ENCODE measurements at places on chromosomes 12 and 14.
A peak's percentile ranks its signal among the peaks of the same experiment; 100 is the strongest.

GRCh38 chr14:50319293-50319692 is 7.2 kb downstream of the DMAC2L start:
- peak; percentile 46 for DNase-seq

- DNase-seq = peak; percentile 79
Observed at GRCh38 chr14:45199230-45199629, 53.8 kb downstream of the MIS18BP1 start.

DNA sequence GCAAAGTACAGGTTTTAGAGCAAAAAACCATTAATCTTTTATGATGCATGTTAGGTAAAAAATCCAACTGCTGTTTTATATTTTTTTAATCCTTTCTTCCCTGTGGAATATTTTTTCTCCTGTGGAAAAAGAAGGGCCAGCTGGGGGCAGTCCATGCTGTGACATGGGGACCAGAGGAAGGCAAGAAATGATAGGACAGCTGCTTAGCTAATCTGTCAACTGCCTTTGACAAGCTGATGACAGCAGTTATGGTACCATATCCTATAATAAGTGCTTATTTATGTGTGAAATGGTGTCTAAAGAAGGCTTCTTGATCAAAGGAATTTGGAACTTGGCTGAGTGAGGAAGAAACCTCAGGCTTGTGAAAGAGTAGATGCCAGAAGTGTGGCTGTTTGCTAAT is 452.4 kb upstream of the NOVA1 start:
- no peak for DNase-seq

GRCh38 chr12:71503579-71504391 is 64.2 kb downstream of the LGR5 start:
- DNase-seq = no peak

GRCh38 chr12:97075934-97076630 is 169.0 kb downstream of the NEDD1 start:
- DNase-seq = no peak

- DNase-seq = peak; percentile 11
Observed at GRCh38 chr12:118544569-118544968, 168.2 kb downstream of the SUDS3 start.

GRCh38 chr14:59565087-59565486 is 11.5 kb downstream of the CCDC175 start:
- peak; percentile 11 for DNase-seq

DNA sequence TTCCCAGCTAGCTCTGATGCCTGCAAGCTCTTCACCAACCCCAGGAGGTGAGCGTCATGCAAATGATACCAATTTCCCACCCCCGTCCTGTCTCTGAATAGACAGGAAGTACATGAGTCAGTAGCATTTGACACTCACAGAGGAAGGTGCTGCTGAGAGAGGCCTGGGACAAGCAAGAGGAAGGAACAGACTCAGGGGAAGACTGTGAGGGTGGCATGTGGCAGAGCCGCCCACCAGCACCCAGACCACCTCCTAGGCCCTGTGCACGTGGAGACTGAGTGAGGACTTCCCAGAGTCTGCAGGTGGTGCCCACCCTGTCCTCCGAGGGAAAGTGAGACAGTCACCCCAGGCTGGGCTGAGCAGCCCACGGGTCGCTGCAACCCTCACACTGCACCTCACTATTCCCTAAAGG is 199.5 kb upstream of the SFSWAP start:
- DNase-seq = no peak

DNA sequence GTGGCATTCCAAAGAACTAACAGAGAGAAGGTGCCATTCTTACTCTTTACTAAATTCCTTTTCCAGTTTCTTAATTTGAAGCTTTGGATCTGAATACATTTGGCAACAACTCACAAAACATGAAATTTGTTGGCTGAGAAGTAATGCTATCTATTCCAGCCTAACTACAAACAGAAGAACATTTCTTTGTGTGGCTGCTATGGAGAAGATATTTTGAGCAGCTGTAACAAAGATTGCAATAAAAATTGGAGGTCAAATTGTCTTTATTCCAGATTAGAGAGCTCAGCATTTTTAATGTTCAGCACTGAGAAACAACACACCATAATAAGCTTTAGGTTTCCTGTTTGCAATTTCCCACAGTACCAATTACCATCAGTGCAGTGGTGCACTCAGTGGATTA is 835.8 kb upstream of the FLRT2 start:
- no peak for DNase-seq

- no peak for DNase-seq
Observed at GRCh38 chr12:99521664-99522063, 125.9 kb upstream of the GARIN6 start.

- no peak for DNase-seq
Observed at GRCh38 chr12:84874825-84875139, 37.8 kb downstream of the SLC6A15 start.

DNA sequence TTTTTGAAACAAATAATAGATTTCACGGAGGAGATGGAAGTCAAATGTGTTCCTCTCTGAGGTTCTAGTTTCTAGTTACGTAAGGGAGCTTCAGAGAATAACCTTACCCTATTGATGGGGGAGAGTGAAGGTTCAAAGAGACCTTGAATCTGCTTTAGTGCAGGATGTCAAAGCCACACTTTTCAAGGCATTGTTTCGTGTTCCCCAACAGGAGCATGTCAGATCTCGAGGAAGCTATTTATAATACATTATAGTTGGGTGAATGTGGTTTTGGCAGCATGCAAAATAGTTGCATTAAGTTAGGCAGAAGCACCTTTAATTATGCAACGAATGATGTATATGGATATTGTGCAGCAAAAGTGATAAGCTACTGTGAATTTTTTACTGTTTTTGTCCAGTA is 614.9 kb downstream of the SLC16A7 start:
- no peak for DNase-seq

- DNase-seq = no peak
Observed at GRCh38 chr12:107258780-107259179, 165.4 kb upstream of the CRY1 start.

DNA sequence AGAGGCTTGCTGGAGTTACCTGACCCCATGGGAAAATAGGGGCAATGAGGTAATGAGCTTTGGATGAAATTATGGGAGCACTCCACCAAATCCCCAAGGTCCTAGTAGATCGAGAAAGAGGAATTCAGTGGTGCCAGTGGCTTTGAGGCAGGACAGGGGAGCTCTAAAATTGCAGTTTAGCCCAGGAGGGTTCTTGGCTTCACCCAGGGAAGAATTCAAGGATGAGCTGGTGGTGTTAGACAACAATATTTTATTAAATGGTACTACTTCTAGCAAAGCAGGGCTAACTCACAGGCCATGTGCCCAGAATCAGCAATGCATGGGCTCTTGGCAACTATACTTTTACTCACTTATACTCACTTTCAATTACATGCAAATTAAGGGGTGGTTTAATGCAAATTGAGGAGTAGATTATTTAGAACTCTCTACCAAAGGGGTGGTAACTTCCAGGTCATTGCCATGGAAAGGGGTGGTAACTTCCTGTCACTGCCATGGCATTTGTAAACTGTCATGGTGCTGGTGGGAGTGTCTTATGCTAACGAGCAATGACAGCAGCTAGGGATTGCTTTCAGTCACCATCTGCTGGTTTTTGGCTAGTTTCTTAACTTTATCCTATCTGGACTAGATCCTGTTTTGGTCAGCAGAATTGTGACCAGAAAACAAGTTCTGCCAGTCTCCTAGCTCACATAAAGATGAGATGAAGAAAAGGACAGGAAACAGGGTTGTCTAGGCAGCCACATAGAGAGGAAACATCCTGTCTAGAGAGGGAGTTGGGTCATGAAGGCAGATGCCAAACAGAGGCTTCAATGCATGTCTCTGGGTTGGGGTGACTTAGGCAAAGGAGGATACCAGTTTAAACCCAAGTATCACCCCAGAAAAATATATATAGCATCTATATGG is 64.7 kb downstream of the ZNF641 start:
- no peak for DNase-seq

DNA sequence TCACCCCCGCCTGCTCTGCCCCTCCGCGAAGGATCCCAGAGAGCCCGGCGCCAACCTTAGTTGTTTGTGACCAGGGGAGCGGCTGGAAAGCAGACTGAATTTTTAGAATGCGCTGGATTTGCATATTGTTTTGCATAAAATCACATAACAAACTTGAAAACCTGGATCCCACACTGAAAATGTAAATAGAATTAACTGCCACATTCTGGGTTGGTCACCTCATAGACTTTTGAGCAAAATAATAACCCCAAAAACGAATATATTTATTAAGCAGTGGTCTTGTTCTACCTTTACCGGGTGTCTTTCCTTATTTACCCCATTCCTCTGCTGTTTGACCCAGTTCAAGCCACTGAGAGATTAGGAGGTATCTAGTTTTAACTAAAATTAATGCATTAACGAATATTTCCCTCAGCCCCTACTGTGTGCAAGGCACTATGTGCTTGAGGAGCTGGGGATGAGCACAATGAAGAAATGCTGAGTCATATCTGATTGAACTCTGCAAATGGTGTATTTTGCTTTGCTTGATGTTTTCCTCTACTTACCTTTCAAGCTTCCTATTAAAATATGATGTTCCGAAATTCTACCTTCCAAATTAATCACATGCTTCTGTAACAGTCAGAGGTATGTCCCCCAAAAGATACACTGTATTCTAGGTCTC is 438 bp upstream of the EGLN3 start:
- DNase-seq = no peak

- DNase-seq = no peak
Observed at GRCh38 chr14:101116065-101116464, 212.5 kb upstream of the RTL1 start.

GRCh38 chr12:77925536-77926108 is 94.9 kb downstream of the NAV3 start:
- peak; percentile 92 for DNase-seq

- DNase-seq = no peak
Observed at GRCh38 chr14:91910196-91910595, 37.3 kb downstream of the FBLN5 start.

GRCh38 chr12:107513184-107513583 is 172.4 kb upstream of the PWP1 start:
- DNase-seq = no peak

- no peak for DNase-seq
Observed at GRCh38 chr12:122021193-122021821, 377 bp upstream of the BCL7A start.

- no peak for DNase-seq
Observed at GRCh38 chr12:113443030-113443539, 20.9 kb downstream of the SDSL start.

GRCh38 chr12:84561351-84561750 is 351.2 kb downstream of the SLC6A15 start:
- DNase-seq = no peak

DNA sequence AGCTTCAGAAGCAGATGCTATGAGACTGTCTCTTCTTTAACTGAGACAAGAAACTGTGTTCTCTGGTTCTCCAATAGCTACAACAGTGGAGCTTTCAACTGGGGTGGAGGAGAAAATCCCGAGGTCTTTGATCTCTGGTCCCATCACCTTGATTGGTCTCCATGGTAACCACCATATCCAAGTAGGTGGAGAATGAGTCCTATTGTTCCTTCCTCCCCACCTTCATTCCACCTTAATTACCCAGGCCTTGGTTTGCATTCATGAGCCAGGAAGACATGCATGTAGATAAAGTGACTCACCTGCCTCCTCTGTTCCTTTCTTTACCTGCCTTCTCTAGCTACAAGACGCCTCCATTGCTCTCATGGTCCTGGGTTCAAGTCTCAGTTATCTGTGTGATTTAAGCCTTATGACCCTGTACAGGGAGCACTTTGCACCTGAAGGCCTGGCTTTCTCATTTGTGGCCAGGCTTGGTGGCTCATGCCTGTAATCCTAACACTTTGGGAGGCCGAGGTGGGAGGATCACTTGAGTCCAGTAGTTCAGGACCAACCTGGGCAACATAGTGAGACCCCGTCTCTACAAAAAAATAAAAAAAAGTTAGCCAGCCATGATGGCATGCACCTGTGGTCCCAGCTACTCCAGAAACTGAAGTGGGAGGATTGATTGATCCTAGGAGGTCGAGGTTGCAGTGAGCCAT is 157.7 kb upstream of the TBX3 start:
- DNase-seq = no peak

DNA sequence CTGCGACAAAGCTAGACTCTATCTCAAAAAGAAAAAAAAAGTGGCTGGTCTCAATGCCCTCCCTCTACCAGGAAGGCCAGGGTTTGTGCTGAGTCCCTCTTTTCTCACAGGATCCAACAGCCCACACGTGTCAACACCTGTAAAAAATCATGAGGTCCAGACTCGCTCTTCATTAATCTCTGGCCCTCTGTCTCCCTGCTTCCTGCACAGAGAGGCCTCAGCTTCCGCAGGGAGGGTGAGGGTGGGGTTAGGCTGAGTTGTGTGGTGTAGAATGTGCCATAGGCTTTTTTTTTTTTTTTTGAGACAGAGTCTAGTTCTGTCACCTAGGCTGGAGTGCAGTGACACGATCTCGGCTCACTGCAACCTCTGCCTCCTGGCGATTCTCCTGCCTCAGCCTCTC is 6.1 kb downstream of the CFAP73 start:
- DNase-seq = no peak

- no peak for DNase-seq
Observed at GRCh38 chr12:87280356-87280755, 748.8 kb downstream of the C12orf50 start.

GRCh38 chr12:117097159-117097558 is 2.1 kb downstream of the TESC start:
- DNase-seq = no peak

GRCh38 chr12:65278576-65279368 is at the start of gene MSRB3:
MSRB3 (plus strand) TSS chr12:65278683; CDS start chr12:65308580, 29,897 bp downstream.
- peak; percentile 70 for DNase-seq

GRCh38 chr12:127145241-127145928 is 1121.6 kb upstream of the TMEM132C start:
- no peak for DNase-seq

GRCh38 chr12:97628962-97629361 is 166.4 kb downstream of the RMST start:
- no peak for DNase-seq

- DNase-seq = peak; percentile 89
Observed at GRCh38 chr12:118330421-118331018, 42.2 kb downstream of the TAOK3 start.

Measured in IMR-90 (cell line).